Activated CD8-positive, alpha-beta T cell treated with anti-CD3 and anti-CD28 coated beads for 36 hours (primary cell): ENCODE measurements at places on chromosomes 12 and 14.

DNA sequence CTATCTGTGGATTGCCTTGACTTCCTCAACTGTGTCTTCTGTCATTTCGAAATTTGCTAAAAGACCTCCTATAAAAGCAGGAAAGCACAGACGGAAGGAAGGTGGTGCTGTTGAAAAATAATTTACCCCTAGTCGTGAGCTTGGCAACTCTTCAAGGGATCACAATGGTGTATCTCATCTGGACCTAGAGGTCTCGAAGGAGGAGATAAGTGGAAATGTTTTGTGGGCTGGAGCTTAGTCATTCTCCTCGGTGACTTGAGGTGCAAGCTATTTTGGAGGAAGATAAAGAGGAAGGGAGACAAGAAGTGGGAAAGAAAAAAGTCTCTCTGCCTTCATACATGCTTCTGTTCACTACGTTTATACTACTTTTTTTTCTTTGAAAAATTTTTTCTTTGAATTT, 89.9 kb downstream of the FLRT2 start:
- no peak overlapping the region for H3K27ac ChIP-seq
- H3K27me3 ChIP-seq, result no peaks in the 10 kb centered on the region
- no peak for DNase-seq
- no peaks in the 10 kb centered on the region for H3K36me3 ChIP-seq

DNA sequence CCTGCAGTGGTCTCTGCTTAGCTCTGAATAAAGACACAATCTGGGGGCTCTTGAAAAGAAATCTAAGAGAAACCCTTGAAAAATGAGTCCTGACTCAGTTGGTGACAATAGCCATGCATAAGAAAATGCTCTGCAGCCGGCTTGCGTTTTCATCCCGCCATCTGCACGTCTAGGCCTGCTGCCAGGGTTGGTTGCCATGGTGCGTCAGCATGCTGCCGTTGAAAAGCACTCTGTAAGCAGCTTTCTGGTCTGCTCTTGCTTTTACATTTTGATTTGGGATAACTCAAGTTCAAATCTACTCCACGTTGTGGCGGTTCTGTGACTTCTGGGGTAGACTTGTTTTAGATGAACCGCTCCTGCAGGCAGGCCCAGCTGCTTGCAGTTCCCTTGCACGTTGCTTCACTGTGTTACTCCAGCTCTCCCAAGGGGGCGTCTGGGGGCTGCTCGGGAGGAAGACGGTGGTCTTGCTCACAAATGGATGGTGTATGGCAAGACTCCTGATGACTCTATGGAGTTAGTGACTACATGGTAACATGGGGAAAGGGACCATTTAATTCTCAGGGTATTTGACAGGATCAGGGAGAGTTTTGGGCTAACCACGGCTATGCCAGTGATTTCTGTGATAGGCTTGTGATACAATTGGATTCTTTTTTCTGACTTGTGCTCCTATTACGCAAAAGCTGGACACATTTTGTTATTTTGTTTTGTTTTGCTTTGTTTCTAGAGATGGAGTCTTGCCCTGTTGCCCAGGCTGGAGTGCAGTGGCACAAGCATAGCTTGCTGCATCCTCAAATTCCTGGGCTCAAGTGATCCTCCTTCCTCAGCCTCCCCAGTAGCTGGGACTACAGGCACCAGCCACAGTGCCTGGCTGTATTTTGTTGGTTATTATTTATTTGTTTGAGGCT, 15.8 kb downstream of the WNT5B start:
- H3K4me1 ChIP-seq, result no peaks in the 10 kb centered on the region
- H3K36me3 ChIP-seq, result no peaks in the 10 kb centered on the region
- peaks cover 7% of the 10 kb centered on the region for H3K27me3 ChIP-seq

DNA sequence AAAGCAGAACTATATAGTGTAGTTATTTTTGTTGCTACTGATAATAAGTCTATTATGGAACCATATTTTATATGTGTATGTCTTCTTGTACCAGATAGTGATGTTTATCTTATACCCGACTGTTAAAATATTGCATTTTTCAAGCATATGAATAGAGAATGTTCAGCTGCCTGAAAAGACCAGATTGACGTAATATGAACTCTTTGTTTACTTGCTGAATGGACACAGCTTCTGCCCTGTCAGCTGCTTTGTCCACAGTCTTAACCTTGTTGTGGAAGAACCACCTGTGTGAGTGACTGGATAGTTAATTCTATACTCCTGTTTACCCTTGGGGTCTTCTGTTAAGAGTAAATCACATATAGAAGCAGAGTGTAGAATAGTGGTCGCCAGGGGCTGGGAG, 109.3 kb downstream of the LGR5 start:
- H3K27ac ChIP-seq, result no peak overlapping the region
- H3K36me3 ChIP-seq, result no peaks in the 10 kb centered on the region
- peaks cover 3% of the 10 kb centered on the region for H3K4me1 ChIP-seq
- H3K27me3 ChIP-seq, result peaks cover 2% of the 10 kb centered on the region
- no peak for DNase-seq

- no peak overlapping the region for H3K27ac ChIP-seq
- H3K36me3 ChIP-seq, result no peaks in the 10 kb centered on the region
- no peak for DNase-seq
- no peak overlapping the region for H3K4me3 ChIP-seq
Measured at GRCh38 chr14:34070917-34071407, 120.1 kb upstream of the EGLN3 start.

GRCh38 chr14:72516936-72517700, 376.8 kb downstream of the DPF3 start:
- H3K36me3 ChIP-seq, result no peaks in the 10 kb centered on the region
- peaks cover 2% of the 10 kb centered on the region for H3K27me3 ChIP-seq
- no peak overlapping the region for H3K4me3 ChIP-seq
- H3K4me1 ChIP-seq, result peaks cover 48% of the 10 kb centered on the region
- peak; percentile 84 for DNase-seq
- H3K27ac ChIP-seq, result no peak overlapping the region

- no peaks in the 10 kb centered on the region for H3K36me3 ChIP-seq
- H3K27ac ChIP-seq, result no peak overlapping the region
- no peak overlapping the region for H3K4me3 ChIP-seq
- no peaks in the 10 kb centered on the region for H3K4me1 ChIP-seq
Measured at GRCh38 chr12:52428121-52428520, 6.0 kb downstream of the KRT75 start.
